CD8-positive, alpha-beta memory T cell (primary cell): ENCODE measurements at places on chromosomes 7 and 10. TPM values are rescaled to one million over a fixed set of nuclear protein-coding genes. Genes with fewer than 3 reads are reported as not detected.

DNA sequence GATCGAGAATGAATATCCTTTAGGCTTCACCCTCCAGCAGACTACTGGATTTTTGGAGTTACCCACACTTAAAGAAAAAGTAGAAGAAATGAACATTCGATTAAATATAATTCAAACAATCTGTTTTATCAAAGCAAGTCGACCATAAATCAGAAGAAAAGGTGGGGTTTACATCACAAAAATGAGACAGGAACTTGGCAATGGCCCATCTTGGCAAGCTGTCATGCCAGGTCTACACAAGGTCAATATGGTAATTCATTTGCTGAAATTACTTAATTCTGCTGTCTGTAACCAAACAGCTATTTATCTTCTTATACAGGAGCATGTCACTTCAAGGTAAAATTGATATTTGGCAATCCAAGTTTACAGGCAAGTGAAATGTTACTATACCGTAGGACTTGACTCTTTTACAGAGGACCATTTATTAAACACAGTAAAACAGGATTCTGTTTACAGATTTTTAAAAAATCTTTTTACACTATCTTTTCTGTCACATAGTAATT, 640.6 kb upstream of the NRP1 start:
- no peak overlapping the region for H3K27ac ChIP-seq
- no peaks in the 10 kb centered on the region for H3K27me3 ChIP-seq
- no peak overlapping the region for H3K4me3 ChIP-seq
- no peak for DNase-seq
- no peaks in the 10 kb centered on the region for H3K4me1 ChIP-seq
- H3K36me3 ChIP-seq: no peaks in the 10 kb centered on the region

GRCh38 chr10:46098386-46098785, 52.3 kb upstream of the MSMB start:
- no peak for DNase-seq
- no peak overlapping the region for H3K27ac ChIP-seq
- H3K27me3 ChIP-seq: no peaks in the 10 kb centered on the region
- no peak overlapping the region for H3K4me3 ChIP-seq
- peaks cover 50% of the 10 kb centered on the region for H3K4me1 ChIP-seq
- no peaks in the 10 kb centered on the region for H3K36me3 ChIP-seq

DNA sequence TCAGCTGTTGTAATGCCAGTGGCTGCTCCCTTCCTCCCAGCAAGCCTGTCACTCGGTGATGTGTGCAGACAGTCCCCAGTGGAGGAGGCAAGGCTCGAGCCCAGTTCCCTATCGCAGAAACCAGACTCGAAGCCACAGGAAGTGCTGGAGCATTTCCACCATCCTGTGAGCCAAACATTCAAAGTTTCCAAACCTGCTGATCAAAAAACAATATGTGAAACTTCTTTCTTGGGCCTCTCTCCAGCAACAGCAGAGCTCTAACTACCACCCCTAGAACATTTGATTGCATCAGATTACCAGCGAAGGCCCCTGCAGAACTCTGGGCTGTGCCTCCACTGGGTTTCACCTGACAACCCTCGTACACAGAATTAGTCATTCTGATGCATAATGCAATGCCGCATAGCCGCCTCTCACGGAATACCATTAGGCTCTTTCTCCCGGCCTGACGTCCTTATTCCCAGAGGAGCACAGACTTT, 94.0 kb downstream of the ELMO1 start:
- no peaks in the 10 kb centered on the region for H3K27me3 ChIP-seq
- no peak overlapping the region for H3K27ac ChIP-seq
- no peaks in the 10 kb centered on the region for H3K36me3 ChIP-seq
- H3K4me3 ChIP-seq: no peak overlapping the region
- DNase-seq: no peak

FZD1 gene
- polyA plus RNA-seq: not detected
